ENCODE measurements at places on chromosomes 6 and 20.
A peak's percentile ranks its signal among the peaks of the same experiment; 100 is the strongest.

DNA sequence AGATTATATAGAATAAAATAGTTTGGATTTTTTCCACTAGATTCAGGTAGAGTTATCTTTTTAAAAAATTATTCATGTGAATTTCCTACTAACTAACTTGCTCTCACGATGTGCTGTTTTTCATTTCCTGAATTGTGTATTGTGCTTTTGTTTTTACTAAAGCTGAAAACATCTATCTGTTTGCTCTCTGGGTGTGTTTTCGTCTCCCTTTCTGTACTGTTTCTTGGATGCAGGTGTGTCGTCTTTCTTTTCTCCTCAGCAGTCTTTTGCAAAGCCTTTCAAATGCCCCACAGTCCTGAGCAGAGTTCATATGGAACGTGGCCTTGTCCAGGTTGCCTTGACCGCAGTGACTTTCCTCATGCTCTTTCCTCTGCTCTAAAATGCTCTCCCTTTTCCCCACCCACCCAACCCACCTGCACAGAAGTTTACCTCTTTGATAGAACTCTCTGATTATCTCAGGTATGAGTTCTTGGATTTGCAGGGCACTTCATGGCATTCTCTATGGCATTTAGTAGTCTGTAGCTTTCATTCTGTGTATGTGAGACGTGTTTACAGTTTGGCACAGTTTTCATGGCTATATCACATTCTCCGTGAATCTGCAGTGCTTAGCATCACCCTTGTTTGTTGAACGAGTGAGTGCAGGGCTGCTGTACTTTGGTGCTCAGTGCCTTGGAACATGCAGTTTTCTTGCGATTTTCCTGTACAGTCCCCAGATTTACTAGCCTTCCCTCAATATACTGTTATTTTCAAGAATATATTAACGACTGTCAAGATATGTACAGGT lies 77.1 kb downstream of the FARS2 start:
- no peak for DNase-seq

GRCh38 chr20:13813910-13814309 lies 29.1 kb downstream of the NDUFAF5 start:
- no peak for DNase-seq

DNA sequence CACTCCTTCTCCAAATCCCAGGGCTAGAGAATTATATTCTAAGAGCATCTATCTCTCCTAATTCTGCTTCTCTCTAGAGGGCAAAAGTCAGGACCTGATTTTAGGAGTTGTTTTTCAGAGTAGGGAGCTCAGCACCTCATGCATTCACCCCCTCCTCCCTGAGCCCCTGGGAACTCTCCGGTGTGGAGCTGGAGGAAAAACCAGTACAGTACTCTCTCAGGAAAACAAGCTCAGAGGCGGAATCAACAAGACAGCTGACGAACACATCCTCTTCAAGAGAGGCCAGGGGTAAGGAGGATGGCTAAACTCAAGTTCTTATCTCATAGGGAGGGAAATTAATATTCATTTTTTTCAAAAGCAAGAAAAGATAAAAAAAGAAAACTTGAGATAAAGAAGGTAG lies 120.1 kb upstream of the CDYL start:
- no peak for DNase-seq

DNA sequence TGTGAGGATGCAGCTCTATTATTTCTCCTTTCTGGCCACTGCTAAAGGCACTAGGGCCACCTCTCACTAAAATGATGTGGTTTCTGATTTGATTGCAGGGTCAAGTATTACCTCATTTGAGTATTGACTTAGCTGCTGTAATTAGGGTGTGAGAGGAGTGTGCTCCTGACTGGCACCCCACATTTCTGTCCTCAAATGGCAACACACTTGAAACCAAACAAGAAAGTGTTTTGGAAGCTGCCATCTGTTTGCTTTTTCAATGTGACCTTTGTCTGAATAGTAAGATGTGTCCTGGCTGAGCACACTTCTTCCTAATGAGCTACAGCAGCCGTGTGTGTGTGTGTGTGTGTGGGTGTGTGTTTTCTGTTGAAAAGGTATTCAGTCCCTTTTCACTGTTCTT lies 62.8 kb upstream of the SCP2D1 start:
- DNase-seq: peak; percentile 71

DNA sequence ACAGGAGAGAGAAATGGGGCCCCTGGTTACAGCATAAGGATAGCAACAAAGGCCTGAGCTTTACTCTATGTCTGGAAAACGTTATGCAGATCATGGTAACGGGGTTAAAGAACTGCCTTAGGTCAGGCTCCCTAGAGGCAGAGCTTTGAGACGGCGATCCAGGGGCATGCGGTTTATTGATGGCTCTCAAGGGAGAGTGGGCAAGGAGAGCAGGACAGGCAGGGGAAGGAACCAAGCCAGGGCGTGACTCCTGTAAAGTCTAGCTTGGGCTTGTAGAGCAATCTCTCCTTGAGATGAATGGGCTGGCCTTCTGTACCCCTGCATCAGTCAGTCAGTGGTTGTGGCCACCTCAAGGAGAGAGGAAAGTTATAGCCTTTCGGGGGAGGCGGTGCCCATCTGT lies 12.5 kb upstream of the FERMT1 start:
- no peak for DNase-seq

- DNase-seq: no peak
Observed at GRCh38 chr6:106126482-106126881, 40.3 kb downstream of the PRDM1 start.

- no peak for DNase-seq
Observed at GRCh38 chr20:5056801-5057599, 55.7 kb upstream of the SLC23A2 start.

DNA sequence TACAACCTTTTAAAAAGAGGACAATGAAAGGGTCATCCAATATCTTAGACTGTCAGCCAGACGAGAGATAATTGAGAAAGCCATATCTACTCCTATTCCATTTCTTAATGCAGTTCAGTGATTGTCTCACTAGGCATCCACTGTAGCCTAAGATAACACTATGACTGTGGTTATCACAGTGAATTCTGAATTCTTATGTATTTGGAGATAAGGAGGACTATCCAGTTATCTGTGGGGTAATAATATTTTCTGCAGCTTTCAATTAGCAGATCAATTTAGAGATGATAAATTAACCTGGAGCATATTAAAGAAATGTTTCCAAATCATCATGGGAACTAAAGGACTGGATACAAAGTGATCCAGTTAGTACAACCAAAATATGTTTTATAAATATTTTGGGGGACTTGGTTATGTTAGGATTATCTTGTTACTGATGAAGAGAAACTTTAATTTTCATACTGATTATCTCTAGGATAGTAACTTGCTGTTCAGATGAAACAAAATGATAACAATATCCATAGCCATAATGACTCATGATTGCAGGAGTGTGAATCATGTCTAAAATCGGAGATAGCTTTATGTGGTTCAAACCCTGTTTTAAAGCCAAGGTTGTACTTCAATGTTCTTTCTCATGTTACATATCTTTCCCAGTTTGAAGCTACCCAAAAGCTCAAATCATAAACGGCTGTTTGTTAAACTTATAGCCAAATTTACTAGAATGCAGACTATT lies 1152.0 kb downstream of the HACE1 start:
- DNase-seq: no peak

DNA sequence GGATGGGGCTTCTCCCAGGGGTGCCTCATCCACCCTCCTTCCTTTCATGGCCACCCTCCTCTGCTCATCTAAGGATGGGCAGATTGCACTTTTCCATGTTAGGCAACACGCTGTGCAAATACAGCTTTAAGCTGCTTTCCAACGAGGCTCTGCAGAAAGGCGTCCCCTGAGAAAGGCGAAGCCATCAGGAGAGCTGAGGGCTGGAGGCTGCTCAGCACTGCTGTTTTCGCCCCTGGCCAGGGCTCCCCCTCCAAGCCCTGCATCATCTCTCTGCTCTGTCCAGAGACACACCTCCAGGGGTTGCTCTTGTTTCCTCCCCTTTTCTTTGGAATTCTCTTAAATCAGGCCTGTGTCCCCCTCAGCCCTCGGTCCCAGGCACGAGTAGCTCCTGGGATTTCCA lies 526.1 kb downstream of the CDH26 start:
- DNase-seq: no peak

GRCh38 chr6:79239536-79240168 lies 5.2 kb upstream of the HMGN3 start:
- DNase-seq: no peak

GRCh38 chr20:48231253-48231930 lies 446.1 kb upstream of the SULF2 start:
- DNase-seq: no peak

GRCh38 chr20:5061213-5061612 lies 58.5 kb downstream of the PCNA start:
- DNase-seq: no peak

DNA sequence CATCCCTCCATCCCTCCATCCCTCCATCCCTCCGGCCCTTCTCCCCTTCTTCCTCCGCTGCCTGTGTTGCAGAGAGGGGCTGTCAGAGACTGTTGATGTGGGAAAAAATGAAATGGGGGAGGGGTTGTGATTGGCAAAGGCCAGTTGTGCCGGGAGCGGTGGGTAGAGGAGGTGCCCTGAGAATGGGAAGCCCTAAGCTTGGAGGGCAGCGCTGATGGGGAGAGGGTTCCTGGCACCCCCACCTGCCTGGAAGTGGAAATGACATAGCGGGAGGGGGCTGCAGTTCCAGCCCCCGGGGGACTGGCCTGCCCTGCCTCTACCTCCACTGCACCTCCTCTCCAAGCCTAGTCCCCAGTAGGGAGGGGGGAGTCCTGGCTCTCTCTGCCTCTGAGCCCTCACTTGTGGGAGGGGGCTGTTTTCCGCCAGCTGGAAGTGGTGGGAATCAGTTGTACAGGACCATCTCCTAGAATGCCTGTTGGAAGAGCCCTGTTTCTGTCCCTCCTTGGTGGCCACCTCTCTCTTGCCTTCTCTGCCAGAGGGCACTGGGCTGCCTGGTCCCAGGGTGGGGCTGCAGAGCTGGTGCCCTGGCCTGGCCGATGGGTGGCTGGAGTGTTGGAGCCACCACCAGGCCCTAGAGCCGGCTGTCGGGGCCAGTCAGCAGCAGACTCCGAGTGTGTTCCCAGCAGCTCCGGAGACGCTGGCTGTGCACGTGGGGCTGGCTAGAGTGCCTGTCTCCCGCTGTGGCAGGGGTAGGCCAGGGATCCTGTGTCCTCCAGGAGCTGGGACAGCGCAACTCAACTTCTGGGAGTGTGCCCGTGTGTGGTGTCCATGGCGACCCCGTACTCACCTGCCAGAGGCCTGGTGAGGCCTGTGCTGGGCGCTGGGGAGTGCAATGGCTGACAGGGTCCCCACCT lies 1.5 kb downstream of the DLGAP4 start:
- no peak for DNase-seq

DNA sequence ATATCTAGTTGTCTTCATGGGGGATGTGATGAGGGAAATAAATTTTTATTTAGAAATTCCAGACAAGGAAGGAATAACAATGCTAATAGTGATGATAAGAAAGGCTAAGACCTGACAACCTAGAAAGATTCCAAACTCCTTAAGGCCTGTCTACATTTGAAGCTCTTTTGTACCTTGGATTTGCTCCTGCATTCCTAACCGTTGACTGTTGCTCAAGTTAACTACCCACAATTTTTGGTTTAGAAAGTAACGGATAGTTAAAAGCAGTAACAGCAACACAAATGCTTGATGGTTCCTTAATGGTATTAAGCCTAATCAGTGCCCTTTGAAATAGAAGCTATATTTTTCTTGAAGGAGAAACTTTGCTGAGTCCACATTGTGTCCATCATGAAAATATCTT lies 52.9 kb downstream of the TRMT11 start:
- no peak for DNase-seq

DNA sequence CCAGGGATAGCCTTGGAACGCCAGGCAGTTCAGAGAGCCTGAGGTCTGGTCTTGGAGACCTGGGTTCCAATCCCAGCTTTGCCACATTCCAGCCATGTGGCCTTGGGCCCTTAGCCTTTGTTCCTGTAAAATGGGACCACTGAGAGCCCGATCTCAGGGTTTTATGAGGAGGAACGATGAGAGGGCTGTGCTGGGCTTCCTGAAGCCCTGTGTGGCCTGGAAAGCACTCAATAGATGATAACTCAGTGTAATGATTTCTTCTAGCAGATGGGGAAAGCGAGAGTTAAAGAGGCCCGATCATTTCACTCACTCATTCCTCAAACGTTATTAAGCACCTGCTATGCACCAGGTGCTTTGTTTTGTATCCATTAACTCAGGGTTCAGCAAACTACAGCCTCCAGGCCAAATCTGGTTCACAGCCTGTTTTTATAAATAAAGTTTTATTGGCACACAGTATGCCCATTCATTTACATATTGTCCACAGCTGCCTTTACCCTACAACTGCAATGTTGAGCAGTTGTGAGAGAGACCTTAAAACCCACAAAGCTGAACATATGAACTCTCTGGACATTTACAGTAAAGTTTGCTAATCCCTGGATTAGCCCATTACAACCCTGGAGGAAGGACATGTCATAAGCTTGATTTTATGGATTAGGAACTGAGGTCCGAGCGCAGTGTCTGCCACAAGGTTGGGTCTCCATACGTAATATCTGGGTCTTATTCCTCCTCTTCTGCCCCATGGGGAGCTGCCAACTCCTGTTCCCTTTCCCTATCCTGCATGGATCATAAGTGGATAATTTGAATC lies 90.4 kb downstream of the CEBPB start:
- no peak for DNase-seq

- DNase-seq: no peak
Observed at GRCh38 chr20:58039274-58040092, 189.0 kb downstream of the ANKRD60 start.

DNA sequence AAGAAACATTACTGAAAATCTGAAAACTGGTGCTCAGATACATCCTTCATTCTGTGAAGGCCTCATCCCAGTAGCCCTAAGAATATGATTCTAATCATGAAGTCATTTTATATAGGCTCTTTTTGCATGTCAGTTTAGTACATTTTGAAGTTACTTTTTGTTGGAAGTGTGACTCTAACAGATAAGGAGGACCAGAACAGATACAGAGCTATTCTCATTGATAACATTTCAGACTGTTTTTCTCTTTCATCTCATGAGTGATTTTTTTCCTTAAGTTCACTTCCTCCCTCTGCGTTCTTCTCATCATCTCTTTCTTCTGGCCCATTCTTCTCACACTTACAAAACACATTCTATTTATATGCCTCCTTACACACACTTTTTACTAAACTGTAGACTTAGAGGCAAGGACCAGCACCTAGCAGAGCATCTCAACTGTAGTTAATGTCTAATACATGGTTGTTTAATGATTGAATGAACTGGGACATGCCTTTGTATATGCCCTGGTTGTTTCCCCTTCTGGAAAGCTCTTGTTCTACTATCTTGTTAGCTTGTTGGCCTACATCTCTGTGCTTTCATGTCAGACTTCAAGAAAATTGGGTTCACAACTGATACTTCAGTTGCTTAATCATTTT lies 8.7 kb downstream of the CTNNBL1 start:
- DNase-seq: no peak

Measured in NCI-H774 (cell line).